ENCODE measurements at places on chromosomes 7 and 10. TPM values are rescaled to one million over a fixed set of nuclear protein-coding genes. Genes with fewer than 3 reads are reported as not detected.

- no peak for DNase-seq
These were observed 15.6 kb downstream of the TRDMT1 start for GRCh38 chr10:17185873-17186272.

DNA sequence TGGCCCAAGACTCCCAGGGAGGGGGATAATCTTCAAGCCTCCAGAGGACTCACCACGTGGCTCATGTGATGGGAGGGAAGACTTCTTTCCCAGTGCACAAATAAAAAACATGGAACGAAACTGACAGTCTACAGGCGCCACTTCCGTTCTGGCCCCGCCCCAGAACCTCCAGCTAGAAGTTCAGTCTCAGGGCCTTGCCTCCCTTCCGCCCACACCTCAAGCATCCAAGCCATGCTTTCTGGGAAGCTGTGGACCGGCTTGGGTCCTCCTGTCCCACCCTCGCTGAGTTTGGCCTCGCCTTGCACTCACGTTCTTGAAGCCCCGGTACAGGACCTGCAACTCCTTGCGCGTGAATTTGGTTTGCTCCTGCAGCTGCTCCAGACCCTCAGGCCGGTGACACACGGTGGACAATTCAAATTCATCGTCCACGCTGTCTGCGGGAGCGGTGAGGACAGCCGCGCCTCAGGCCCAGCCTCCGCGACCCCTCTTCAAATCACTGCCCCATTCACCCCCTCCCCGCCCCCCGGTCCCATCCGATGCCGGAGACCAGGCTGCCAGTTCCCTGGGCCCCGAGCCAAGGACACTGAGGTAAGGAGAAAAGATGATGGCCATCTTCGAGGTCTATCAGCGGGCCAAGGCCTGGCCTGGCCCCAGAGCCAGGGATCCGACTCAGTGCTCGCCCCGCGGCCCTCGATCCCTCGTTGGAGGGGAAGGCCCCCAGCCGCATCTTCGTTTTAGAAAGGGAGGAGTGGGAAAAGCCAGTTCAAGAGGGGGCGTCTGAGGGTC, 10.7 kb upstream of the OGA start:
- no peak for DNase-seq

DNA sequence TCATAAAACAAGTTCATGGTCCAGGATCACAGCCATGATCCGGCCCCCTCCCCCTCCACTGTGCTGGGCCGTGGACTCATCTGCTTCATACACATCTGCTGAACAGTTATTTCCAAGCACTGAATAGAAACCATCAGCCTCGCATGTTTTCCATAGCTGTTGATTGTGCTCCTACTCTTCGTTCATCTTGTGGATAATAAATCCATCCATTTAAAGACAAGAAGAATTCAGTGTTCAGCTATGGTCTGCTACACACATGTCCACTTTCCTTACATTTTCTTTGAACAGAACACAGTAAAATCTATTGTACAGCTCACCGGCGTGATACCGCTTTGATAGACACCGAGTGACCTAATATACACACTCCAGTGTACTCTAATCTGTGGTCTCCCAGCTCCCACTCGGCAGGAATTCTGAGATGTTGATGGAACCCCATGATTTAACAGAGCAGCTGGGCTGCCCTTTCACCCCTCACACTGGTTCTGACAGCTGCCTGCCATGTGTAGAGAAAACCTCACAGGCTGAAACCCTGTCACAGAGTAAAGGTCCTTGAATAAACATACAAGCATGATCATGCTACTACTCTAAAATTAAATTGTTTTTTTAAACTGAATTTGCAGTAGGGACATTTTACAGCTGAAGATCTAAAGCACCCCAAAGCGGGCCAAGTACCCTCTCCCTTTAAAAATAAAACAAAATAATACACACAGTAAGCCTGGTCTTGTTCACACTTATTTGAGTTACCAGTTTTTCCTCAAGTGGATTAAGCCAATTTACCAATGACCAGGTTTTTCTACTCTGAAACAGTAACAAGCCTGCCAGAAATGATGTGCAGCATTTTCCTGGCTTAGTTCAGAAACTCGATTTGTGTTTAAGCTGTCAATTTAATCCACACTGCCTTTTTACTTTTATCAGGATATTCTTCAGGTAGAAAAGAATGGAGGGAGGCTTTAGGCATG, 95.1 kb upstream of the FZD1 start:
- DNase-seq = no peak

GRCh38 chr7:81005254-81005653, 86.4 kb upstream of the SEMA3C start:
- no peak for DNase-seq

The FLNC gene
- total RNA-seq = 905 TPM

- no peak for DNase-seq
These were observed 60.9 kb upstream of the CAMK2B start for GRCh38 chr7:44386139-44386913.

The OPN4 gene
- 0.41 TPM for total RNA-seq

The SLC16A9 gene
- total RNA-seq = 0.89 TPM

The LMOD2 gene
- total RNA-seq = 492 TPM

Data from Right ventricle myocardium inferior (tissue), 1 donor.